ENCODE measurements at places on chromosomes 16 and 17.

- DNase-seq: no peak
These were observed 210.2 kb downstream of the MSI2 start for GRCh38 chr17:57466521-57466920.

GRCh38 chr16:90057738-90058173 lies 19.4 kb downstream of the PRDM7 start:
- no peak for DNase-seq

DNA sequence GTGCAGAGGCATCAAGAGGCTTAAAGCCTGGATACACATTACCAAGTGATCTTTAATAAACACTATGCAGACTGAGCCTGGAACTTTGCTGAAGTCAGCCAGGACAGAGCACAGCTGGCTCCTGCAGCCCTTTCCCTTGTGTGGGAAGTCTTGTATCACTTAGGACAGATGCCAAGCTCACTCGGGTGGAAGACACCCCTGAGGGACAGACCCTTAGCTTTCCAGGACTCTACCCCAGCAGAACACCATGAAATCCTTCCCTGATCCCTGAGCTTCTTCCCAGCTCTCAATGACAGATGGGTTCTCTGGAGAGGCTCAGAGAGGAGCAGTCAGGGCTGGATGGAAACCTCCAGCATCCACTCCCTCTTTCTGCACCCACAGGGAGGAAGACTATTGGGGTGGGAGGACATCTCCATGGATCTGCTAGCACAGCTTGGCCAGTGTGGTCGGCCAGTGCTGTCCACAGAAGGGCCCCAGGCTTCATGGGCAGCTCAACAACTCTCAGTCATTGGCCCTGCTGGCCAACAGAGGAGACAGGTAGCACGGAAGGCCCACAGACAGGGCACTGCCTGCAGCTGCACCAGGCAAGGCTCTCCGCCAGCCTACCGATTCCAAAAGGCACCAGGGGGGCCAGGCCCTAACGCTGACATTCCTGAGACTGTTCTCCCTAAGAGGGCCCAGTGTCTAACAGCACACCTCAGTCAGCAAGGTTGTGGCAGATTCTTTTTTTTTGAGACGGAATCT lies 15.9 kb downstream of the RAB5C start:
- no peak for DNase-seq

GRCh38 chr17:49327835-49328784 lies 33.9 kb downstream of the ZNF652 start:
- no peak for DNase-seq

All from vagina (tissue), 2 donors.